ENCODE measurements at places on chromosomes 5 and 9.

DNA sequence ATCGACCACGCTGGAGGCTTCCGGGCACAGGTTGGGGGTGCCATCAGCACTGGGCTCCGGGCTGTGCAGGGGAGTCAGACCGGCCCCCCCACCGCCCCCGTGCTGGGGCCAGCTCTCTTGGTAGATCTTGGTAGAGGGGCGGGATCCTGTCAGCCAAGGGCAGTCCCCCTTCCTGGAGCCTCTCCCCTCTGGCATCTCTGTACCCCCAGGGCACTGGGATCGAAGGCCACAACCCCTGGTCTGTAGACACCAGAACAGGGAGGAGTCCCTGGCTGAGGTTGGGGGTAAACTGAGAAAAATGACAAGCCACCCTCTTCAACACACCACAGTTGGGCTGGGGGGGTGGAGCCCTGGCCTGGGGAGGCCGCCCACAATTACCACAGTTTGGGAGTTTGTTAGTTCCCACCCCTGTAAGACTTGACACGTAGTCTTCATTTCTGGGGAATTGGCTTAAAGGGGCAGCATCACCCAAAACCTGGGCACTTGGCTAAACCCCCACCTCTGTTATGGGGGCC, 882 bp downstream of the CERCAM start:
- no peak for DNase-seq

DNA sequence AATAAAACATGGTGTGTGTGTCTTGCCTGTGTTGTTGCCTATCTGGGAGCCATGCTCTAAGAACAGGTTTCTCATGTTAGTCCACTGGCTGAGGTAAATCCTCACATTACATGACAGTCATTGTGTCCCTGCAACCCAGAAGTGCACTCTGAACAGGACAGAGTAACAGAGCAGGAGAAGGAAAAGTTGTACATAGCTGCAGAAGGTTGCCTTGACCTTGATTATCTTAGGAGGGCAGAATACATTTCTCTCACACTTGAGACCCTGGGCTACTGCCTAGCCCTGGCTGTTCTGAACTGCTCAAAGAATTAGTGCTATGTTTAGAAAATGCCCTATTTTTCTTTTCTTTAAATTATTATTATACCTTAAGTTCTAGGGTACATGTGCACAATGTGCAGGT, 16.9 kb downstream of the ZNF189 start:
- DNase-seq = no peak

- no peak for DNase-seq
These were observed 627.0 kb downstream of the RAB3C start for GRCh38 chr5:59209758-59210359.

DNA sequence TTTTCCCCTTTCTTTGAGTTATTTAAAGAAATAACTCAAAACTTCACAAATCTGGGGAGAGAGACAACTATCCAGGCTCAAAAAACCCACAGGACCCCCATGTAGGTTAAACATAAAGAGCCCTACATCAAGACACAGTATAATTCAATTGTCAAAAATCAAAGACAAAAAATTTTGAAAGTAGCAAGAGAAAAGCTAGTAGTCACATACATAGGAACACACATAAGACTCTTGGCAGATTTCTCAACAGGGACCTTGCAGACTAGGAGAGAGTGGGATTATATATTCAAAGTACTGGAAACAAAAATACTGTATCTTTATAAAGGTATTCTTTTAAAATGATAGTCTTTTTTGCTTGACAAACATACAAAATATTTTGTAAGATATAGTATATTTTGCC, 296.9 kb downstream of the OSTF1 start:
- no peak for DNase-seq

DNA sequence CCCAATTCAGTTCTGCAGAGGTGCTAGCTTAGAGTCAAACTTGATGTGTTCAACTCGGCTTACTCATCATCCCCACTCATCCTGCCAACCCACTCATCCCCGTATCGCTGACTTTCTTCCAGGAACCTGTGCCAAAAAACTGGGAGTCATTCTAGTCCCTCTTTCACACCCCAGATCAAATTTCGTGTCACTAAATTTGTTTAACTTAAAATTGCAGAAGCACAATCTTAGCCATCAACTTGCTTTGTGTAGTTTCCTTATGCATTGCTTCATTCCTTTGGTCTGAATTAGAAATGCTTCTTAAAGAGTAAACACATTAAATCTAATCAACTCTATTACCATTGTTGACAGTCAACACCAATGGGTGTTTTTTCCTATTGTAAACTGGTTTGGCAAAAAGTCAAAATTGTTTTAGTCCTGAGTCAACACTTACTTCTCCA, 162.4 kb downstream of the TTC39B start:
- no peak for DNase-seq

DNA sequence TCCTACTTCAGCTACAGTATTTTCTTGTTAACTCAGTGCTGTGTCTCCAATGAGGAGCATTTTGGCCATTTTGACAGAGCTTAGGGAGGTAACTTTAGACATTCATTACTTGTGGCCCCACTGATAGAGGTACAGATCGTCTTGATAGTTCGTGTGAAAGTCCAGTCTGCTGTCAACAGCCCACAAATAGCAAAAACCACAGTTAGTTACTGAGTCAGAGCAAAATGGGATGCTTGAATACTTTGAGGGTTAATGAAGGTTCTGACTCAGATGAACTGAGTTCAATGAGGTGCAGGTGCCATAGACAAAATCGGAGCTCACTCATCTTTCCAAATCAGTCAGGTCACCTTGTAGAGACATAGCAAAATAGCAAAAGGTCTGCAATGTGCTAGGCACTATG, 163.1 kb upstream of the TLE4 start:
- no peak for DNase-seq

GRCh38 chr9:114682846-114683245, 854 bp upstream of the TEX48 start:
- DNase-seq = no peak

GRCh38 chr9:8751406-8751930, 951.9 kb upstream of the DMAC1 start:
- DNase-seq = no peak

- DNase-seq = no peak
These were observed 249.8 kb upstream of the PRDM9 start for GRCh38 chr5:23257656-23258055.

GRCh38 chr9:14006386-14007187, 307.4 kb downstream of the NFIB start:
- DNase-seq = no peak

DNA sequence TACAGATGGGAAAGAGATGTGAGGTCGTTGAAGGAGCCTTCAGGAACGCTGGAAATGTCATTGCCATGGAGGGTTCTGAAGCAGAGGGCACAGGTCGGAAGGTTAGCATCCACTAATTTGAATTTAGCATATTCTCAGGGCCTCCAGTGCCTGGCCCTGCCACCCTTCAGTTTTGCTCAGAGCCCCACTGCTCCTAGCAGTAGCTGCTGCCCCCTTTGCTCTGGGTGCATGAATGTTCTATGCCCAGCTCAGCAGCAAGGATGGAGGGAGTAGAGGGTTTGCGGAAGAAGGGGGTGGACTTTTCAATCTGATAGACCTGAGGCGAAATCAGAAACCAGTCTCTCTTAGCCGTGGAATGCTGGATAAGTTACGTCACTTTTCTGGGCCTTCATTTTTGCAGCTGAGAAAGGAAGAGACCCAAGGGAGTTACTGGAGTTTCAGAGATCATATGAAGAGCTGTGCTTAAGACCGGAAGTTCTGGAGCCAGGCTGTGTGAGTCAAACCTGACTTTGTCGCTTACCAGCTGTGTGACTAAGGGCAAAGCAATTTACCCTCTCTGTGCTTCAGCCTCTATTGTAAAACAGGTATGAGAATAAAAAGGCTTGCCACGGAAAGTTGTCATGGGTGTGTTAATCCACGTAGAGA, 133.2 kb upstream of the PANK3 start:
- DNase-seq = peak; percentile 64

Measured in 8988T (cell line).